ENCODE measurements at places on chromosomes 7 and 10.

DNA sequence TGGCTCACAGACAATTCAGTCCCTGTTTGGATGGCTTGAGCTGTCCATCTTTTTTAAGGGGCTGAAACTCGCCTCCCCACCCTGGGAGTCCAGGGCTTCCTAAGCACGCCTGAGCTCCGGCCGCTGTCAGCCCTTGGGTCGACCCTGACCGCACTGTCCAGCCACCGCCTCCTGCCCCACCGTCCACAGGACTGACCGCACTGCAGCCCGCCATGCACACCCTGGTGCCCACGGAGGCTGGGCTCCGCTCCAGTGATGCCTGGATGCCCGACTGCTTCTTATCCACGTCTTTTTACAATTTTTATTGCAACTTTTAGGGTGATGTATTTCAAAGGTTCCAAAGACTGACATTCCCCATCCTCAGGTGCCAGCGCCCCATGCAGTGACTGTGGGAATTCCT is 39.4 kb upstream of the FOXL3 start:
- no peak for DNase-seq

DNA sequence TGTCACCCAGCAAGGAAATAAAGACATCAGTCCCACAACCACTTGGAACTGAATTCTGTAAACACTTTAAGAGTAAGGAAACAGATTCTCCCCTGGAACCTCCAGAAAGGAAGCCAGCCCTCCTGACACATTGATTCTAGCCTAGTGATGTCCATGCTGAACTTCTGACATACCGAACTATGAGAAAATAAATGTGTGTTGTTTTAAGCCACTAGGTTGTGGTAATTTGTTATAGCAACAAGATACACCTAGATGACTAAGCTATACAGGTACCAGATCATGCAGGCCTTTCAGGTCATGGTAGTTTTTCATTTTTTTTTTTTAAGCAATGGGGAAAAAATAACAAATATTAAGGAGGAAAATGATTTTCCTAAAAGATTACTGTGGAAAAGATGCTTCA is 37.6 kb upstream of the LRRTM3 start:
- no peak for DNase-seq

DNA sequence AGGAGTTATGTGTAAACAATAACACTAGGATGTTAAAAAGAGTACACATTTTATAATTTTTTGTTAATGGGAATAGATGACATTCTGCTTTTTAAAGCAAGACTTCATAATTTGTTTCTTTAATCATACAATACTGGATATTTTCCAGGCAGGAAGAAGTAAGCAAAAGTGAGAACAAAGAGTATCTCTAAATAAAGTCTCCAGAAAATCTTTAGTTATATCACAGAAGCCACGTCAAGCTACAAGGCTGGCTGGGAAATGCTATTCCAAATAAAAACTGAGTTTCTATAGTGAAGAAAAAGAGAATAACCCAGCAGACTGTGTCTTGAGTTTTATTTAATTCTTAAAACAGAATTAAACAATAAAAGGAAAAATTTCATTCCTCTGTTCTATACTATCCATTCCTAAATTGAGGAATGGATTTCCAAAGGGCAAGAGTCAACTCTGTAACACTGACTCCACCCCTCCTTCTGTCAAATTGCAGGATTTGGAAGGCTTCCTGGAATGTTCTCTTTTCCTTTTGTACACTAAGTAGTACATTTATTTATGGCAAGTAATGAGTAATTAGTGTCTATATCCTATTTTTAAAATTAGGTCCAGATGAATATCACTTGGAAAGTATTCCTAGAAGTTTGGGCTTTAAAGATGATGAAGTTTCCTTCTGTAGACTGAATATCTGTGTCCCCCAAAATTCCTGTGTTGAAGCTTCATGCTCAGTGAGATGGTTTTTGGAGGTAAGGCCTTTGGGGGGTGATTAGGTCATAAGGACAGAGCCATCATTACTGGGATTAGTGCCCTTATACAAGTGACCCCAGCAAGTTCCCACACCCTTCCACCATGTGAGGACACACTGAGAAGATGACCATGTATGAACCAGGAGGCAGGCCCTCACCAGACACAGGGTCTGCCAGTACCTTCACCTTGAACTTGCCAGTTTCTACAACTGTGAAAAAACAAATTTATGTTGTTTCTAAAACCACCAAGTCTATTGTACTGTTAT is 290.9 kb downstream of the CRPPA start:
- no peak for DNase-seq

- peak; percentile 17 for DNase-seq
Measured at GRCh38 chr10:49761789-49762565, at the start of gene OGDHL. OGDHL (minus strand) TSS chr10:49762323; CDS start chr10:49758592, 3,731 bp downstream.

DNA sequence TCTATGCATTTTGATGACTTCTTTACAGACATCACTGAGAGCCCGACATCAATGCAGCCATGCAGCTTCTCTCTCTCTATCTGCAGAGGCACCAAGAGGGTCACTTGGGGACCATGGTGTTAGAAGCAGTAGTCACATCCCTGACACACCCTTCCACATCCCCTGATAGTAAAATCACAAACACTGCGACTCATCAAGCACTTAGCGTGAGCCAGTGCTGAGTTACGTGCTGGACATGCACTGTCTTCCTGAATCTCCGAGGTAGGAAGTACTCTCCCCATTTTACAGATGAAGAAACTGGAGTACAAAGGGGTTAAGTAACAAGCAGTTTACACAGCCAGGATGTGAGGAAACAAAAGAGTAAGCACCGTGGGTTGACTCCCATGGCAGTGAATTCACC is 109.2 kb downstream of the OSBPL3 start:
- no peak for DNase-seq

- DNase-seq, result no peak
Measured at GRCh38 chr10:24415455-24416125, 206.7 kb downstream of the KIAA1217 start.

GRCh38 chr10:112723876-112724275 is 226.2 kb upstream of the TCF7L2 start:
- no peak for DNase-seq

- DNase-seq, result no peak
Measured at GRCh38 chr7:56107954-56108258, 1.6 kb upstream of the CHCHD2 start.

- peak; percentile 17 for DNase-seq
Measured at GRCh38 chr7:128938544-128939074, 882 bp downstream of the IRF5 start.

- DNase-seq, result no peak
Measured at GRCh38 chr10:13047529-13048206, 46.2 kb upstream of the CCDC3 start.

All from CD4-positive, alpha-beta T cell treated with Interleukin-2 at 100 ng/mL for 4 hours (primary cell).